Right hindlimb (tissue), 1 donor: ENCODE measurements at places on chromosomes 4 and X.
A peak's percentile ranks its signal among the peaks of the same experiment; 100 is the strongest.

DNA sequence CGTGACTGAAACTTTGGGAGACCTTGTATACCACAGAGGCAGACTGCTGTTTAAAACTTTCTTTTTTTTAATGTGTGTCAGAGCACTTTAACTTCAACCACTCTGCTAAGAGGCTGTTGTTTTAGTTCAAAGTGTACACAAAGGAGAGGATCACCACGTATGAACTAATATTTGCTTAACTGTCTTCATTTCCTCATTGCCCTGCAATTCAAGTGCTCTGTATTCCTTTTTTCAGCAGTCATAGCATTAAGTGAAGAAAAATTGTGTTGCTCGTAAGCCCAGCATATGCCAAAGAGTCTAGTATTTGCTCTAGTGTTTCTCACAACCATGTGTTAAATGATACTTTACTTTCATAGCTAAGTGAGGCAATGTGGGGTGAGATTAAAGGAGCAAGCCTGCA, 63.0 kb upstream of the HHIP start:
- DNase-seq, result no peak

DNA sequence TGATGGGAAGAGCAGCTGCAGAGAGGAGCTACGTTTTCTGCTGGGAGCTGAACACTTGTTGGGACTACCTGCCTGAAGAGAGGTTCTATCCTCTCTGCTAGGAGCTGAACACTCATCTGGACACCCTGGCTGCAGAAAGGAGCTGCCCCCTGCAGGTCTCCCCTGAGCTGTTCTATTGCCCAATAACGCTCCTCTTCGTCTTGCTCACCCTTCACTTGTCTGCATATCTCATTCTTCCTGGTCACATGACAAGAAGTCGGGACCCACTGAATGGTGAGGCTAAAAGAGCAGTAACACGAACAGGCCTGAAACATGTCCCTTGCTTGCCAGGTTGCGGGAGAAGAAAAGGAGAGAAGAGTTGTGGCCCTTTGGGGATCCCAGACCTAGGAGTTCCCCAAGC, 27.8 kb downstream of the NAA11 start:
- DNase-seq, result no peak

- no peak for DNase-seq
Observed at GRCh38 chrX:24245202-24245601, 68.7 kb downstream of the SUPT20HL2 start.

DNA sequence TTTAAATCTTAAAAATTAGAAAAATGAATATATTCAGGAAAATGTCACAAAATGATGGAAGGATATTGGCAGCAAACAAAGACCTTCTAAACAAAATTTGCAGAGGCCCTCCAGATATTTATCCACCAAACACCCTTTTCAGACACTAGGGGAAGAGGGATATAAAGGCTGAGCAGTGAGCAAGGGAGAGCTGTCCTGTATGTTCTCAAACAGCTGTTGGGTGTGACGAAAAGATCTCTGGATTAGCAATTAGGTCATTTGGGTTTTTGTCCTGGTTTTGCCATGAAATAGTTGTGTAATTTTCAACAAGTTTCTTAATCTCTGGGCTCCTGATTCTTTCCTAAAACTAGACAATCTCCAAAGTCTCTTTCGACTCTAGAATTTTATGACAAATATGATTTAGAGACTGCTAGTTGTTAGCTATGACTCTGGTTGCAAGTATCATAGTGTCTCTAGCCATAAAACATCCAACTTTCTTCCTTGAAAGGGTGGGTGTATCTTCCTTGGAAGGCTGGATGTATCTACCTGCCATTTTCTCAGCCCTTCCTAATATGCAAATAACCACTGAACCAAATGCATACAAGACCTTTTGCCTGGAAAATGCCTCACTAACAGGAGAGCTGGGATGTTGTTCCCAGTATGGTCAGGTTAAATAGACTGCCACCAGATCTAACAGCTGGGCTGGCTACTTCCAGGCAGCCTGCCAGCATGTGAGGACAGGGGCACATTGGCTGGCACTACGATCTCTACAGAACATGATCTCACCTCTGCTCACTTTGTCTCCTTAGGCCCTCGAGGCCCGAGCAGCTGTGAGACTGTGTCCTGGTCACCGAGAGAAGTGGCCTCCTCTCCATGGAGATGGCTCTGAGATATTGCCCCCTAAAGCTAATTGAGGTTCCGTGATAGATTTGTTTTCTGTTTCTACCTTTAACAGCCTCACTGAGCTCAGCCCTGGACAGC, 225.5 kb upstream of the JADE1 start:
- peak; percentile 60 for DNase-seq

GRCh38 chr4:153511104-153511503, 44.9 kb downstream of the TMEM131L start:
- no peak for DNase-seq

DNA sequence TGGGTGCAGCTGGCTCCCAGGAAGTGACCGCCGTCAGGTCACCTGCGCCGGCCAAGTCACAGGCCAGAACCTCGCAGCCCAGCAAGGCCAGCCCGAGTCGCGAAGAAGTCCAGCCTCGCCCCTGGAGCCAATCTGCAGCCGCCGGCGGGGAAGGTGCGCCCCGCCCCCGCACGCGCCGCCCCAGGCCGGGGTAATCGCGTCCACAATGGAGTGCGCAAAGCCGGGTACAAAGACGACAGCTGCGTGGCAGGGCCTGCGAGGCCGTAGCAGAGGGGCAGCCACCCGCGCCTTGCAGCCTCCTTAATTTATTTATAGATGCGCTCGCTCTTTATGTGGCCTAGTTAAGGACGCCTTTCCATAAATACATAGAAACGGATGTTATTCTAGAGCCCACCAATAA, 139.4 kb upstream of the CPEB2 start:
- peak; percentile 35 for DNase-seq

- no peak for DNase-seq
Observed at GRCh38 chr4:158588777-158589176, 67.1 kb downstream of the RXFP1 start.
